ENCODE measurements at places on chromosomes 2 and 18.

- DNase-seq: no peak
These were observed 45.2 kb downstream of the NCK2 start for GRCh38 chr2:105789745-105790460.

DNA sequence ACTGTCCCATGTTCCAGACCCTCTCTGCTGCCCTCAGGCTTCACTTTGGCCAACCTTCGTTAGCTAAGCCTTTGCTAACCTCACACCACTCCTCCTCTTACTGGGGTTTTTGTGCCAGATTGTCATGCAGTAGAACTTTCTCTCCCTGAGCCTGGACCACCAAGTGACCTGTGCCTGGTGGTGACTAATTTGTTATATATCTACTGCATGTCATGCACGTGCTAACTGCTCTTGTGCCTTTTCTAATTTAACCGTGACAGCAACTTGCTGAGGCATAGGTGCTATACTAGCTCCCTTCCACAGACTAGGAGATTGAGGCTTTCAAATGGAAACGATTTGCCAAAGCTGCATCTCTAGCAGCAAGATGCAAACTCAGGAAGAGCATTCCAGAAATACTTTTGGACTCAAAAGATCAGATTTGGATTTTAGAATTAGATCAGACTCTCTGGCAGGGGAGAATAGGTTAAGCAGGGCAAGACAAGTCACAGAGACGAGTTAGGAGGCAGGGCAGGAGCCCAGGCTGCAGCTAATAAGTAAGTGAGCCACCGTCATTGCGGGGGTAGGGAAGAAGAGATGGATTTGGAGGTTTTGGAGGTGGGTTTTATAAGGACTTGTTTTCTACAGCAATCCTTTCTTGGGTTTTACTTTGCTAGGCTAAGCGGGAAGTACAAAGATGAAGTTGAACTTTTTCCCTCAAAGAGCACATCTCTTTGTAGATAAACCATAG, 1.8 kb downstream of the PPP1R7 start:
- no peak for DNase-seq

DNA sequence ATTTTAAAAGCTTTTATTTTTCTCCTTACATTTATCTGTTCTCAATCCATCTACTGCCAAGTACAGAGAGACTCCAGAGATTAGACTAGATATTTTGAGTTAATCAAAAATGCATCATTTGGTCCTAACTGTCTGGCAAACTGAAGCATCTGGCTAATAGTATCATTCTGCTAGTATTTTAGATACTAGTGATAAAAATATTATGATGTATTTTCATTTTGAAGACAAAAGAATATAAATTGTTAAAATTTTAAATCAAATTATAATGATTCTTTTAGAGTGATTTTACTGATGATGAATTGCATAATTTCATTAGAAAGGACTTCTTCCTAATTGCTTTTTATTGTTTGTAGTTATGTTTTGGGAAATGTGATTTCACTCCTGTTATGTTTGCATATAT, 584.0 kb downstream of the LRRTM4 start:
- no peak for DNase-seq

GRCh38 chr2:98910349-98911125, 25.5 kb downstream of the CRACDL start:
- DNase-seq: no peak
